ENCODE measurements at places on chromosomes 5 and 9.

DNA sequence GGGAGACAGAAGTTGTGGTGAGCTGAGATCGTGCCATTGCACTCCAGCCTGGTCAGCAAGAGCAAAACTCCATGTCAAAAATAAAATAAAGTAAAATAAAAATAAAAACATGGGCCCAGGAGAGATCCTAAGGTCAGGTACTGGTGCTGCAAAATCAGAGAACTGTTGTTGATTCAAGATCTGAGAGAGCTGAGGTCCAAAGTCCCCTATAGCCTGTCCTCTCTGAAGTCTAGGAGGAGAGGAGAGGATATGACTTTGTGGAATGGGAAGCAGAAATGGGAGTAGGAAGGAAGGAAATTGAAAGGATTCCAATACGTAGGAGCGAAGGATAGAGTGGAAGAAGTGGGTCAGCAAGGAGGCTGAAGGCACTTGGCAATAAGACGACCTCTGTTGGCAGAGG lies 4.6 kb upstream of the OR1L4 start:
- DNase-seq = no peak

DNA sequence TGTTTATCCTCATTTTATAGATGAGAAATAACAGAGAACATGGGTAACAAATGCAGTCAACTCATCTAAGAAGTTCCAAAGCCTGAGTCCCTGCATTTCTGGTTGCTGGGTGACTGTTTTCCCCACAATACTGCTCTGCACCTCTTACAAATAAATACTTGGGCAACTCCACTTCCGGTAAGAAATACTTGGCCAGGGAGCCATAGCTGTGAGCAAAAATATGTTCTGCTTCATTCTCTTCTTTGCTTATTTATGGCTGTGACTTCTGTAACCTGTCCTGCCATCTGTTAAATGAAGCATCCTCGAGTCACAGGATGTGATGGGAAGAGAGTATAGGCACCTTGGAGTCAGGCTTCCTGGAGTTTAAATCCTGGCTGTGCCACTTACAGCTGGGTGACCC lies 49.9 kb downstream of the GDNF start:
- no peak for DNase-seq

GRCh38 chr9:95109456-95109855 lies 208.1 kb downstream of the FANCC start:
- peak; percentile 41 for DNase-seq

- DNase-seq = no peak
These were observed 44.1 kb downstream of the MARCHF11 start for GRCh38 chr5:16135506-16135905.

GRCh38 chr5:66546541-66546940 lies 49.7 kb upstream of the MAST4 start:
- DNase-seq = no peak

DNA sequence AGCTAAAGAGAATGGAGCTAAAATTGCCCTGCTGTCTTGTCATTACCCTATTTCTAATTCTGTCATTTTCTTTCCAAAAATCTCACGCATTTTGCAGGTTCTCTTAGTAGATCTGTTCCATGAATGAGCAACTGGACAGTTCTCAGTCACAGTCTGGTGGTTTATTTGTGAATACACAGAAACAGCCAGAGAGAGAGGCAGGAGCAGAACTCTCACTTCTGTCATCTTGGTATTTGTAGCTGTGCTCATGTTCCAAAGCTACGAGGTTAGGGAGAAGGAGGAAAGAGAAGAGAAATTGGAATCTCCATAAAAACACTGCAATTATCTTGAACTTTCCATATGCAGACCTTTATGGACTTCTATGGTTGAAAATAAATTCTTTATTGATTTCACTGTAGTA lies 118.0 kb upstream of the OR13F1 start:
- no peak for DNase-seq

- DNase-seq = no peak
These were observed 20.6 kb upstream of the CDH6 start for GRCh38 chr5:31172881-31173280.

- DNase-seq = no peak
These were observed 93.7 kb downstream of the ARHGAP26 start for GRCh38 chr5:142863856-142864255.

GRCh38 chr5:170563824-170564567 lies 60.2 kb downstream of the KCNIP1 start:
- DNase-seq = no peak
